Skeletal muscle cell (primary cell): ENCODE measurements at places on chromosomes 13 and 19.

DNA sequence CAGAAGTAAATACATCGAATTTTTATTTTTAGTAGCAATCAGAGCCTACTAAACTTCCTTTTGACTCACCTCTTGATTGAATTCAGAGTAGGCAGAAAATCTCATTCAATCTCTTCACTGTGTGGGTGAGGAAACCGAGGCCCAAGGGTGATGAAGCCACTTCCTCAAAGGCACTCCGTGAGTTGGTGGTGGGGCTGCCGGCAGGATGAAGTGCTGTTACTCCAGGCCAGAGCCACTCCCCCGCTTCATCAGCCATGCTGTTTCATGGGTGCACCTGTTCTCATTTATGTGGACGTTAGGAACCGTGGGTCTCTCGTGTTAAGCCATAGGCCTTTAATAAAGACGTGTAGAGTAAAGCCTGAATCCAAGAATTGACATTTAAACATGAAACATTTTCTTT is 13.2 kb downstream of the ING1 start:
- DNase-seq = no peak

- DNase-seq = no peak
These were observed 186.7 kb downstream of the COL4A1 start for GRCh38 chr13:110119935-110120905.

DNA sequence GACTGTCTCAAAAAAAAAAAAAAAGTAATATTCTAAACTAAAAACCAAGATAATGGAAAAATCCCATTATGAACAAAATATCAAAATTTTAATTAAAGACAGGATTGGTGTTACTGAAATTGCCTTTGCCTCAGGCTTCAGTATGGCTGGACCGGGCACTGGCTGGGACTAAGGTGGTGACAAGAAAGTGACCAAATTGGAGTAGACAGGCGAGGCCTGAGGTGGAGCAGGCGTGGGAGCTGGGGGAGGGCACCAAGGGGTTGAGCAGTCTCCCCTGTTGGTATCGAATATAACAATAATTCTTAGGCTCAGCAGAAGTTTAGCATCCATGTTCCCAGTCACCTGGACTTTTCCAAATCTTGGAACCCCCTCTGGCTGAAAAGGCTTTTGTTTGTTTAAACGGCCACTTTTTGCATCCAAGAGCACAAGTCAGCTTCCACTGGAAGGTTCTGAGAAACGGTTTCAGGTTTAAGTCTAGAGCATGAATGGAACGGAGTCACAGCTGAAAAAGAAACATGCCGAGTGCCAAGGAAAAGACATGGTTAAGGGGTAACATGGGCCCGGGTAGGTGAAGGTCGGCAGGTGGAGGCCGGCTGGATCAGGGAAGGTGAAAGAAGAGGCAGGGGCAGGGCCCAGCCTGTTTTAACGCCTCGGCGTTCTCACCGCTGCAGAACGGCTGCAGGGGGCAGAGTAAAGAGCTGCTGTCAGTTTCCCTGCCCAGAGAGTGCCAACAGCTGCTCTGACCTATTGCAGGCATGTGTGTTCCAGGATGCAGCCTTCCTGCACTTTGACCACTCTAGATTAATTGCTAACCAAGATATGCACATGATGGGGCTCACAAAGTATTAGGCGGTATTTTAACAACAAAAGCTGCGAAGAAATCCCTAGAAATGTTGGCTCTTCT is 104.4 kb downstream of the TM9SF2 start:
- peak; percentile 7 for DNase-seq

GRCh38 chr19:38701455-38702063 is 42.7 kb downstream of the CAPN12 start:
- no peak for DNase-seq

DNA sequence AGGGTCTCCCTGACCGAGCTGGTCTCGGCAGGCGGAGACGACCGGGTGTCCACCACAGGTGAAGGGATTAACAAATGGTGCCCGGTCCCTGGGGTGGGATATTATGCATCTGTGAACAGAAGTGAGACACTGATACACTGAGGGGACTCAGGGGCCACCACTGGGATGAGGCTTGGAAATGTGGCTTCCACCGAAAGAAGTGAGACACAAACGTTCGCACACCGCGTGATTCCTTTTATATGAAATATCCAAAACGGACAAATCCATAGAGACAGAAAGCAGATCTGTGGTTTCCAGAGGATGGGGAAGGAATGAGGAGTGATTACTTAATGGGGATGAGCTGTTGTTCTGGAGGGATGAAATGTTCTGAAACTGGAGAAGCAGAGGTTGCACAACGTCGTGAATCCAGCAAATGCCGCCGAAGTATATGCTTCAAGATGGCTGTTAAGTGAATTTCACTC is 47.5 kb downstream of the C13orf46 start:
- peak; percentile 88 for DNase-seq

DNA sequence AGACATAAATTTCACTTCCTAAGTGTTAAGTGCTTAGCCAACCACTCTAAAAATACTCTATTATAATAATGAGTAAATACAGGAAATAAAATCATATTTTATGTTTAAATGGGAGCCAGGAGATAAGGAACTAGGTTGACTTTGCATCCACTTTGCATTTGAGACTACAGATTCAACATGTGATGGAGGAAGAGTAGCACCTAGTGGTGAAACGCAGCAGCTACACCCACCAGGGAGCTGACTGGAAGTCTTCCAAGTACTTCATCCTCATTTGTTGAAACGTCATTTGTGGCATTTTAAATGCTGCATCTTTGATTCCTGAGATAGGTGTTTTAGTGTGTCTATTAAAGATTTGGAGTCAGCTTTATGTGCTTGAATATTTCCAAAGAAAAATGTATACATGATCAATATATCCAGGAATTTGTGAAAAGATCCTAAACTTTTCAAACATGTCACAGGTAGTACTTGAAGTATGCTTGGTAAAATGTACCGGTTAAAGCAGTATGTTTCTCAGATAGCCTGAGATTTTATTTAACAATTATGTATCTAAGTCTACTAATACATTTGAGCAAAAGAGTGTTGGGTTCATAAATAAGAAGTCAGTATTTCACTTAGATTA is 17.4 kb upstream of the KCTD12 start:
- DNase-seq = no peak

GRCh38 chr19:7606289-7606688 is 10.6 kb downstream of the CAMSAP3 start:
- no peak for DNase-seq
